Endodermal cell (in vitro differentiated cells): ENCODE measurements at places on chromosomes 11 and 22. TPM values are rescaled to one million over a fixed set of nuclear protein-coding genes. Genes with fewer than 3 reads are reported as not detected.
A peak's percentile ranks its signal among the peaks of the same experiment; 100 is the strongest.

DNA sequence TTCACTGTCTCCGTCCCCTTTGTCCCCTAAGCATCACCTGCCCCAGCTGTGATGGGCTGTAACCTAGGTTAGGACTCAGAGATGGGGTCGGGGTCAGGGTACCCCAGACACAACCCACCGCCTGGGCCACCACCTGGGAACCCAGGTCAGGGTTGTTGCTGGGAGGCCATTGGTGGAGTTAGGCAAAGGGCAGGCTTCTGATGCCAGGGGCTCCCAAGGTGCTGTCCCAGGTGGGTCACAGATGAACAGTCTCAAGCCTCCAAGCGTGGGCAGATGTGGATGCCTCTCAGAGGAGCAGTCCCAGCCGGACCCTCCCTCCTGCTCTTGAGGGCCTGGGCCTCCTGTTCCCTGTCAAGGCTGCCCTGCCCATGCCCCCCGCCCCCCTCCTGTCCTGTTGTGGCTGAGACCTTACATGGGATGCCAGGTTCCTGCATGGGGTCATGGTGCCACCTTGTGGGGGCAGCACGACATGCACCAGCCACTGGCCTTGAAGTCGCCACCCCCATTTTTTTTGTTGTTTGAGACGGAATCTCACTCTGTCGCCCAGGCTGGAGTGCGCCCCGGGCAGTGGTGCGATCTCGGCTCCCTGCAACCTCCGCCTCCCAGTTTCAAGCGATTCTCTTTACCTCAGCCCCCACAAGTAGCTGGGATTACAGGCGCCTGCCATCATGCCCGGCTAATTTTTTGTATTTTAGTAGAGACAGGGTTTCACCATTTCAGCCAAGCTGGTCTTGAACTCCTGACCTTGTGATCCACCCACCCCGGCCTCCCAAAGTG is 12.1 kb downstream of the GATD1 start:
- DNase-seq = peak; percentile 92

GRCh38 chr11:47248664-47249377 is at the start of gene ACP2:
ACP2 (minus strand) TSS chr11:47248814; CDS start chr11:47248789, 25 bp downstream.
- peak; percentile 90 for DNase-seq

- DNase-seq = peak; percentile 79
These were observed at the start of gene SCGB1D2 for GRCh38 chr11:62242021-62242420. SCGB1D2 (plus strand) TSS chr11:62242239; CDS start chr11:62242308, 69 bp downstream.

- no peak for DNase-seq
These were observed 102.1 kb upstream of the LDLRAD3 start for GRCh38 chr11:35841733-35842132.

The LRP4 gene
- 12.2 to 13.6 TPM (median 13.5 TPM) in 3 replicates for total RNA-seq

The MRGPRE gene
- total RNA-seq = not detected in 2 replicates

The PAFAH1B2 gene
- 78.3 to 115 TPM (median 115 TPM) in 3 replicates for total RNA-seq
